ENCODE measurements at places on chromosomes 3 and 15.

DNA sequence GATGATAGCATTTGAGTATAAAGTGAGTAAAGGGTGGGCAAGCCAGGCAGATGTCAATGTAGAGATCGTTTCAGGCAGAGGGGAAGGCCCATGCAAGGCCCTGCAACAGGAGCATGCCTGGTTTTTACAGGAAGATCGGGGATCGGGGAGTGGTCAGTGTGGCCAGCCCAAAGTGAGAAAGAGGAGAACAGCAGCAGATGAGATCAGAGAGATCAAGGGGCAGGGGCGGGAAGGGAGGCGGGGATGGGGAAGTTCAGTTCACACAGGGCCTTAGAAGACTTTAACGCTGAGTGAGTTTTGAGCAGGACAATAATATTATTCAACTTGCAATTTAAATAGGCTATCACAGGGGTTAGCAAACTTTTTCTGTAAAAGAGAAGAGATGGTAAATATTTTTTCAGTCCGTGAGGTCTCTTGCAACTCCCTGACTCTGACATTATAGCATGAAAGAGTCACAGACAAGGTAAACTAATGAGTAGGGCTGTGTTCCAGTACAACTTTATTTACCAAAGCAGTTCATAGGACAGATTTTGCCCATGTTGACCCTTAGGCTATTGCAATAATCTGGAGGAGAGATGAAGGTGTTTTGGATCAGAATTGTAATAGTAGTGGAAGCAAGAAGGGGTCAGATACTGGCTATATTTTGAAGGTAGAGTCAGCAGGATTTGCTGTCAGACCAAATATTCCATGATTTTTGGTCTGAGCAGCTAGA, 12.4 kb upstream of the CD47 start:
- no peak for DNase-seq

- no peak for DNase-seq
These were observed 51.1 kb downstream of the LRRFIP2 start for GRCh38 chr3:37123292-37123691.

GRCh38 chr3:57952208-57952631, 56.0 kb upstream of the FLNB start:
- peak; percentile 90 for DNase-seq

GRCh38 chr3:50202353-50203112, 2.5 kb upstream of the SLC38A3 start:
- no peak for DNase-seq

DNA sequence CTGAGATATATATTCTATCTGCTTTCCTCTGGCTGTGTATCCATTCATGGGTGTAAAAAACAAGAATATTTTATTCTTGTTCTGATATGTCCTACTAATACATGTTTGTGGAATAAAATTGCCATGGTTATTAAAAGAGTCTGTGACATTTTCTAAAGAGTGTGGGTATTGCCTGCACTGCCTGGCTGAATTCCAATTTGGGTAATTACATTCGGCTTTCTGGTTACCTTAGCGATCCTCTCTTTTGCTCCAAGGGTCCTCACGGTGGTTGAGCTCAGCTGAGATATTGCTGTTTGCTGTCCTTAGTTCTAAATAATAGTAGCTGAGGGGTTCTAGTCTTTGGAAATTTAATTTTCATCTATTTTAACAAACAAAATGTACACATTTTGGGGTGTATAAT, 301.4 kb upstream of the DNAJC19 start:
- no peak for DNase-seq
